Naive thymus-derived CD8-positive, alpha-beta T cell (primary cell): ENCODE measurements at places on chromosomes 6 and 20. TPM values are rescaled to one million over a fixed set of nuclear protein-coding genes. Genes with fewer than 3 reads are reported as not detected.

CBFA2T2 gene
- 33.8 TPM for total RNA-seq

CABLES2 gene
- total RNA-seq, result 6.4 TPM

SLC24A3 gene
- total RNA-seq, result not detected

TFAP2C gene
- total RNA-seq, result not detected

GRCh38 chr6:99619409-99619762 is 12.8 kb downstream of the PRDM13 start:
- DNase-seq, result no peak

GRCh38 chr6:19852927-19853326 is 15.8 kb downstream of the ID4 start:
- DNase-seq, result no peak

DNA sequence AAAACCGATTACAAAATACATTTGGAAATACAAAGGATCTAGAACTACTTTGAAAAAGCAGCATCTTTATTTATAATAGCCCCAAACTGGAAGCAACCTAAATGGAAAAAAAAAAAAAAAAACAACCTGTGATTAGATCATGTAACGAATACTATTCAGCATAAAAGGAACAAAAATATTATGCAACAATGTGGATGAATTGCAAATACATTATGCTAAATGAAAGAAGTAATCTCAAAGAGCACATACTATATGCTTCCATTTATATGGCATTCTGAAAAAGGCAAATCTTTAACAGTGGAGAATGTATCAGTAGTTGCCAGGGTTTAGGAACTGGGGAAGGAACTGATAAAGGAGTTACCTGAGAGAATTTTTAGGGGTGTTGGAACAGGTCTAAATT is 28.9 kb downstream of the IRAK1BP1 start:
- DNase-seq, result no peak

DNA sequence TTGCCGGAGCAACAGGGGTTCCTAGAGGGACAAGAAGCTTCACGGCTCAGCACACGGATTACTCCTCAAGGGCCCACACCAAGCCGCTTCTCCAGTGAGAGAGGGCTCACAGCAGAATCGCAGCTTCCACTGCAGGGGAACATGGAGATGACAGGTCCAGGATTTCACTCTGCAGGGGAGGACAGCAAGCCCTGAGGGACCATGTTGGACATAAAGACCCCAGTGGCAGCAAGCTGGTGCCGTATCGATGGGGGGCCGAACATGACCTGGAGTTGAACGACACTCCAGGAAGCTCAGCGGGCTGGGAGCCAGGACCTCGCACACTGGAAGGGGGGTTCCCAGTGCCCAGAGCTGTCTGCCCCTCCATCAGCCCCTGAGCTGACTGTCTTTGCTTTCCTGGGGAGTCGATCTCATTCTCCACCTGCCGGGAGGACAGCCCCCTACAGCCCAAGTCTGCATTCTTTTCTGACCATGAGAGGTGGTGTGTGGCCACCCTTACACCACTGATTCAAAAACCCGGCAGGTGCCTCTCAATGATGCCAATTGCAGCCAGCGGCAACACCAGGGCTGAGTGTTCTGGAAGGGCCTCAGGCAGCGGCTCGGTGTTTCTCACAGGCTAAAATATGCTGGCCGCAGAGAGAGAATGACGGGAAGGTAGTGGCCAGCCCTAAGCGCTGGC is 194.5 kb upstream of the CDH4 start:
- DNase-seq, result no peak

GRCh38 chr6:34176261-34177031 is 30.6 kb upstream of the GRM4 start:
- DNase-seq, result no peak

DNA sequence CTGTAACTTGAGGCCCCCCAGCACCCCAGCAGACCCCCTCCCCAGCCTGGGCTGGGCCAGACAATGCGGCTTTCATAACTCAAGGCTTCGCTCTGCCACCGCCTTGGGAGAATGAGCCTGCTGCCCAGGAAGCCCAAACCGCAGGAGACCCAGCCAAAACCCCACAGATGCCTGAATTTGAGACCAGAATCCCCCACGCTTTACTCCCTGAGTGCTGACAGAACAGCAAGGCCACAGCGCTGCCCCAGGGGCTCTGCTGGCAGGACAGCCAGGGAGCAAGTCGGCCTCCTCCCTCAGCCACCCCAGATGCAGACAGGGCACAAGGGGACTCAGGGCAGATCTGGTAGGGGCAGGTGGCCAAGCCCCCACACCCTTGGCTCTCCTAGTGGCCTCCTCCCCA is 2.2 kb downstream of the MDFI start:
- no peak for DNase-seq
